ENCODE measurements at places on chromosomes 1 and 21. TPM values are rescaled to one million over a fixed set of nuclear protein-coding genes. Genes with fewer than 3 reads are reported as not detected.

- DNase-seq, result no peak
Measured at GRCh38 chr1:156055281-156056048, 883 bp downstream of the LAMTOR2 start.

DNA sequence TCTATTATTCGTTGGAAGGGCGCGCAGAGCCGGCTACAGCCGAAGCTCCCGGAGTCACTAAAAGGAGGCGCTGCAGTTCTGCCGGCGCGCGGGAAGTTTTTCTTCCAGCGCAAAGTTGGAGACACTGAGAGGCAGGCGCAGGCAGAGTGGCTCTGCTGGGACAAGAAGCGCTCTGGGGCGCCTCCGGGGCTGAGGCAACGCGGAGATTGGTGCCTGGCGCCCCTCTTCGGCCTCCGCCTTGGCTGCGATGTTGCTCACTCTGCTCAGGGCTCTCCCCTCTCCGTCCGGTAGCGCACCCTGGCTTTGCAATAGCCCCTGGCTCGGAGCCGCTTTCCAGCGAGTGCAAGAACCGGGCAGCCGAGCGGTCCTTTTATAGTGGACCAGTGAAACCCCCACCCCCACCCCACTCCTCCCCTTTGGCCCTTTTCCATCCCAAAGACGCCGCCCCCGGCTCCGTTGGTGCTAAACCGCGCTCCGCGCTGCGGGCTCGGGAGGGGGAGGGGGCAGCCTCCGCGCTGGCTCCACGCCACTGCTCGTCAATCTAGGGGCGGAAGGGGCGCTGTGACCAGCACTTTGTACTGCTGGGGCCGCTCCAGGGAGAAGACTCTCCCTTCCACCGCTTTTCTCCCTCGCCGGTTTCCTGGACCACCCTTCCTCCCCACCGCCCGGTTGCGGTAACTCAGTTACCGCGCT is at the start of gene ADAMTS1:
Gene ADAMTS1, minus strand, starts transcription at position 344 of the 693 bp plus-strand sequence. CDS start 455 bp downstream, outside the sequence.
- peak; percentile 88 for DNase-seq

DNA sequence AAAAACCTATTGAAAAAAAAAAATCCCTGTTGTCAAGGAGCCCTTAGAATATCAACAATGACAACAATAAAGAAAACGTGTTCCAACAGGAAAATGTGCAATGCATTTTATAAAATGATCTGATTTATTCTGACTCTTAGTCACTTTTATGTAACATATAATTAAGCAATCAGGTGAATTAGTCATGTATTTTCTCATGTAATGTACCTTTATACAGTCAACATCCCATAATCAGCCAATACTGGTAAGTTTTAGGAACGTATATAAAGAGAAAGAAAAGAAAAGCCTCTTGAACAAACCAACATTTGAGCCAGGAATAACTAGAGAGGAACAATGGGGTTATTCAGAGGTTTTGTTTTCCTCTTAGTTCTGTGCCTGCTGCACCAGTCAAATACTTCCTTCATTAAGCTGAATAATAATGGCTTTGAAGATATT is at the start of gene CLCA4:
Gene CLCA4, plus strand, starts transcription at position 292 of the 435 bp plus-strand sequence. Its CDS starts 42 bp downstream, at position 334.
- DNase-seq, result no peak

DNA sequence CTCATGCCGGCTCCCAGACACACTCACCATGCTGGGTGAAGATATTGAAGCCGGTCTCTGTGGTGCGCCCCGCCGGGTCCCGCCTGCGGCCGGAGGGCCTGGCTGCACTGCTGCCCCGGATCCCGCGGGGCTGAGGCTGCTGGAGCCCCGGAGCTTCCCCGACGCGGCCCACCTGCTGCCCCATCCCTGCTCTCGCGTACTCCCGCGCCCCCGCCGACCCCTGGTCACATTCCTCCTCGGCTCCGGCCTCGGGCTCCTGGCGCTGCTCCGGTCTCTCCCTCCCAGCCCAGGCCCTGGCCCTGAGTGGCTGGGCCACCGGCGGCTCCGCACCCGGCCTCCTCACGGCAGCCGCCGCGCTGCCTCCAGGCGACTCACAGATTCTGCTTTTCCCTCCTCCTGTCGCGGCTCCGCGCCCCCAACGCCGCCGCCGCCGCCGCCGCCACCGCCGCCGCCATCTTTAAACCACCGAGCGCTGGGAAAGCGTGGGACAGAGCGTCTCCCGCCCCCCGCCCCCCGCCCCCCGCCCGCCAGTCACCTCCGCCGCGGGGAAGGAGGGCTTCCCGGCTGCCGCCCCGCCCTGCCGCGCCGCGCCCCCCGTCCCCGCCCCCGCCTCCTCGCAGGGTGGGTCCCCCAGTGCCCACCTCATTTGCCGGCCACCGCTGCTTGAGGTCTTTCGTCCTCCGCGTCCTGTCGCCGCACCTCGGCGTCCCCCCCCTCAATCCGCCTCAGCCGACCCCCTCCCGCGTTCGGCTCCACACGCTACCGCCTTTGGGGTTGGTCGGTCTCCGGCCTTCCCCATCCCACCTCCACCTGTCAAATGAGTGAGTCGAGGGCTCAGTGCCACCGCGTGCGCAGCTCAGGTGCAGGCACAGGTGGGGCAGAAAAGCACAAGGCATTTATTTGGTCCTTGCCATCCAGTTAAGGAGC is at the start of gene ABL2:
Gene ABL2, minus strand, starts transcription at position 464 of the 927 bp plus-strand sequence. Its CDS starts 280 bp downstream, at position 184.
- peak; percentile 77 for DNase-seq

GRCh38 chr1:63497577-63497976 is 25.4 kb downstream of the ITGB3BP start:
- DNase-seq, result no peak

GRCh38 chr1:172345077-172345476 is 75.4 kb upstream of the C1orf105 start:
- DNase-seq, result no peak

- no peak for DNase-seq
Measured at GRCh38 chr1:76862447-76862846, 4.8 kb upstream of the ST6GALNAC5 start.

DNA sequence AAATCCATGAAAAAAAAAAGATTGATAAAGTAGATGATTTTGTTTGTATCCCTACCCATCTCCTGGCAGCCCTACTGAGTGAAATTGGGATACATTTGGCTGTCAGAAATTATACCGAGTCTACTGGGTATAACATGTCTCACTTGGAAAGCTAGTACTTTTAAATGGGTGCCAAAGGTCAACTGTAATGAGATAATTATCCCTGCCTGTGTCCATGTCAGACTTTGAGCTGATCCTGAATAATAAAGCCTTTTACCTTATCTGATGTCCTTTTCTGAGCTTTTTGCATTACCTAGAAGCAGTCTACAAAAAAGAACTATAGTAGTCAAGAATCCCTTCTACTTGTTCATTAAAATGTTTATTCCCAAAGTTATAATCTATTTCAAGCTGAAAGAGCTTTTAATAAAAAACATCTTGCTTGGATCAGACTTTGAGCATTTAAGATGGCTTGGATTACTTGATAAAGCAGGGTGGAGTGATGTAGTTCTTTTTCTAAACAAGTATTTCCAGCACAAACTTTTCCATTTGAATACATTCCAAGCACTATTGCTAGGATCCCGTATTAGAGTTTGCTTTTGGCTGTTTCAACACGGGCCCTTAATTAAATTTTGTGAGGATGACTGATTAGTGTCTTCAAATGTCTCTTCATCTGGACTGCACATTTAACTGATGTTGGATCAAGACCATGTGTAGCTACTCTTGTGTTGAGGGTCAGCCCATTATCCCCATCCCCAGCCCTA is 69.2 kb downstream of the DTL start:
- DNase-seq, result no peak

- no peak for DNase-seq
Measured at GRCh38 chr1:206882555-206882954, 14.7 kb upstream of the IL24 start.

- no peak for DNase-seq
Measured at GRCh38 chr1:47561523-47562007, 123.7 kb downstream of the FOXD2 start.

GRCh38 chr1:210715072-210715471 is 386.4 kb downstream of the HHAT start:
- no peak for DNase-seq

DNA sequence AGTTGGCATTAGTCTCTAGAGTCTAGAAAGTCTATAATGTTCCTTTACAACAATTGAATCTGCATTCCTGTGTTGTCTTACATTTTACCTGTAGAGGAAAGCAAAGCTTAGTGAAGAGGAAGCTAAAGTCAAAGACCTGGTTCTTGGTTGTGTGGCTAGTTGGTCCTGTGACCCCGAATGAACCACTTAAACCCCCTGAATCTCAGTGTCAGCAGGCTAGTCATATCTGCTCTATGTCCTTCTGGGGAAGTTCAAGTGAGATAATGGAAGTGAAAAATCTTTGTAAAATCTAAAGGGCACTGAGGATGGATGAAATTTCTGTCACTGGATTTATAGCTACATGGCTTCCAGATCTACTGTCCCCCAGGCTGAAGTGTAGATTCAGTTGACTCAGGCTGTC is 24.0 kb upstream of the AIM2 start:
- no peak for DNase-seq

- DNase-seq, result no peak
Measured at GRCh38 chr1:112285316-112285715, 110.7 kb upstream of the CTTNBP2NL start.

DNA sequence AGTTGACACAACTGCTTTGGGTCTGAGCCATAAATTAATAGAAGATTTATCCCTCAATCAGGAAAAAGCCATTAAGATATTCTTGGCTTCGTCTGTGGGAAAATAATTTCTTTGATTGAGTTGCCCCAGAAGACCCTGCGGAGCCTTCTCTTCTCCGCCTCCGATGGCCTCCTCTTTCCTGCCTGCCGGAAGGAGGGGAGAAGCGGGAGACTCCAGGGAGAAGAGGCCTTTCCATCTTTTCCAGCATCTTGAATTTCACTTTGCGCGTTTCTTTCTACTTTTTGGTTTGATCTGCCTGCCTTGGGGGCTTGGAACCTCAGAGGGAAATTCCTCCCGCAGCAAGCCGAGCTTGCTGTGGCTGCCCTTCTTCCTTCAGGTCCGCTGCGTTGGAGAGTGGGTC is 16.8 kb downstream of the HLX start:
- no peak for DNase-seq

DNA sequence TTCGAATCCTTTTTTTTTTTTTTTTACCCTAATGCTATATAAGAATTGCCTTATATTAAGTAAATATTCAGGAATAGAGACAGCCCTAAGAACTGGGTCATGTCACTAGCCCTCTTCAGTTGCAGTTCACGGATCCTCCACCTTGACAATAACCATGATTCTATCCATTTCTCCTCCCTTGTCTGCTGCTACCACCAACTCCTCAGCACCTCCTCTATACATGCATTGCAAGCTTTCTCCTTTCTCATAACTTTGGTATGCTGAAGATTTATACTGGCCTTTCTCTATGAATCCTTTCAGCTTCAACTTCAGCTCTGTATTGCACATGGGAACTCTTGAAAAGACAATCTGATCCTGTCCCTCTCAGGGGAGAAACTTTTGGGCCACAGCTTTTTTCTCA is 14.3 kb upstream of the DR1 start:
- no peak for DNase-seq

DNA sequence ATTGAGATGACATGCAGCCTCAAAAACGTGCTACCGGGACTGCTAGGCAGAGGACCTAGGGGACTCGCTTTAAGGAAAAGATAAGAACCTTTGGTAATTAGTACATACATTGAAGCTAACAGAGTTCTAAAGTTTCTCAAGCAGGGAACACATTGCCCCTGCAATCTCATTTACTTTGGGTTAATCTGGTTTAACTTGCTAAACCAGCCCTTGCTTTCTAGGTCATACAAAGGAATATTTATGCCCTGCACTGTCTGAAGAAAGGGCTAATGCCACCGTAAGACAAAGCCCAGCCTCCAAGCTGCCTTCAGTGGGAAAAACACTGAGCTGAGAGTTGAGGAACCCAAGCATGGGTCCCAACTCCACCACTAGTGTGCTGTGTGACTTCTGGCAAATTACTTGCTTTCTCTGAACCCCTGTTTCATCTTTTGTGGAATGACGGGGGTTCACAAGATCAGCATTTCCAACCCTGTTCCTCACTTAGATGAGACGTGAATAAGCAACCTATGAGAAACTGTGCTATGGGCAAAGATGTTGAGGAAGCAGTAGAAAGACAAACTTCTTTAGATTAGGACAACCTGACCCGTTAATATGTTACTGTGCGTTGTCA is 66.3 kb downstream of the VWA5B1 start:
- no peak for DNase-seq

DNA sequence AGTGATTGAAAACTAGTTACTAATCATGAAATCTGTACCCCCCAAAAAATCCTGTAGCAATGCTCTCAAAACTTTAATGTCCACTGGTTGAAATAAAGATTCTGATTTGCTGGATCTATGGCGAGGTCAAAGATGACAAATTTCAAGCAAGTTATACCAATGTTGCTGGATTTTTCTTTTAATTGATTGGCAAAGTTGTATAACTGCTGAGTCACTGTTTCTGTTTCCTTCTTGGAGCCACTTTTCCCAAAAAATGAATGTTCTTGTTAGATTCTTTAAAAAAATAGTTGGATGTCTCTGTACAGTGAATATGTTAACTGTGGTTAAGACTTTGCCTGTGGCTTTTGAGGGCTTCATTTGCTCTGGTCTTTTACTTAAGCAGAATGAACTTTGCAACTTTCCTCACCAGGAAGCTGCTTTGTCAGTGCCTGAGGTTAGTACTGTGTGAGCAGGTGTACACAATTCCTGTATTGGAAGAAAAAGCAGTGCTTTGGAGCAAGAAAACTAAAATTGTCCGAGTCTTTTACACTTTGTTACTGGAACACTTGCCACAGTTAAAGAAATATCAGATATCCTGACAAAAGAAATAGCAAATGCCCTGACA is 1211.9 kb downstream of the MRPL39 start:
- DNase-seq, result no peak

DNA sequence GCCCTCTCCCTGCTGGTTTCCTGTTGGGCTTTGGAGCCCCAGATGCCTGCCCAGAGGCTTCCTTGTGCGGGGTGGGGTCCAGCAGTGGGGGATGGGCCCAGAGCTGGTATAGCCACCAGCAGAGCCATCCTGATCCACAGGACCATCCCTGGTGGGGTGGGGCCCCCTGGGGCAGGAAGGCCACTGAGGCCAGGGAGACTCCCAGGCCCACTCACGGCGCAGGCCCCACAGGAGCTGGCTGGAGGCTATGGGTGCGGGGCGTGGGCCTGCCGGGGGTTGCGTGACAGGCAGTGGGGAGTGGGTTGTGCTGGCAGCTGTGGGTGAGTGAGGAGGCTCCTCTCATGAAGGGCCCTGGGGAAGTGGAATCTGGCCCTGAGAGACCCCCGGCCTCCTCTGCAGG is 5.7 kb downstream of the LRRC3 start:
- no peak for DNase-seq

- no peak for DNase-seq
Measured at GRCh38 chr1:94817712-94818111, 2.4 kb upstream of the SLC44A3 start.

DNA sequence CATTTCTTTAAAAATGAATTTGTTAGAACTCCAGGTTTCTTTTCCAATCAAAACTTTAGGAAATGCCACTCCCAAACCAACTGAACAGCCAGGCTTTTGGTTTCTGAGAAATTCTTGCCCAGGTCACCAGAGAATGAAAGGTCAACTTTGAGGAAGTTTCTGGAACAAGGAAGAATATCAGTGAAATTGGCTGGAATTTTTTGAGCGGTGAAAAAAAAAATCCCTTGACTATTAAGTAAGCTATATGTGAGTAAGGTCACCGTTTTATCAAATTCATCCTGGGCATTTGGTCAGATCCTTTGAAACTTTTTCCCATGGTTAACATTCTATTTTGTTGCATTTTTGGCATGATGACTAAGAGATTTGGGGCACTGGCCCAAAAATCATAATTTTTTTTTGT is 469.3 kb downstream of the LTN1 start:
- DNase-seq, result no peak

RGSL1 gene
- not detected for total RNA-seq

PLA2G5 gene
- 4.9 TPM for total RNA-seq

LCE3D gene
- total RNA-seq, result not detected

LCE2A gene
- total RNA-seq, result not detected

GBP2 gene
- 40.8 TPM for total RNA-seq

CLIC6 gene
- 12.3 TPM for total RNA-seq

DIO1 gene
- total RNA-seq, result not detected

BACE2 gene
- 20.9 TPM for total RNA-seq

OR2L13 gene
- not detected for total RNA-seq

MAN1C1 gene
- 19.7 TPM for total RNA-seq

LCE1B gene
- total RNA-seq, result not detected

All from upper lobe of right lung (tissue), 1 donor.